ENCODE measurements at places on chromosomes 13 and 19.
A peak's percentile ranks its signal among the peaks of the same experiment; 100 is the strongest.

DNA sequence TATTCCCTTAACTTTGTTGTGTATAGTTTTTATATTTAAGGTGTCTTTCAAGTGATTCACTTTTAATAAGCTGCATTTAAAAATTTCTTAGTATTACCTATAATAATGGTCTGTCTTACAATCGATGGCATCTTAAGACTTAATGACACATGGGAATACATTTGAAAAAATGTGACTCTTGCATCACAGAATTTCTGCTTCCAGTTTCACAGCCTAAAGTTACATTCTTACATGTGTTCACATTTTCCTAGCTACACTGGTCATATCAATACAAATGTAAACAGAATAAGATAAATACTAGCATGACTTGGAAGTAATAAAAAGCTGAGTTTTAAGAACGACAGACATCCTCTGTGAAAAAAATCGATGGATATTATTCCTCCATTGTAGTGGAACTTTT is 1597.1 kb upstream of the MIR17HG start:
- no peak for DNase-seq

DNA sequence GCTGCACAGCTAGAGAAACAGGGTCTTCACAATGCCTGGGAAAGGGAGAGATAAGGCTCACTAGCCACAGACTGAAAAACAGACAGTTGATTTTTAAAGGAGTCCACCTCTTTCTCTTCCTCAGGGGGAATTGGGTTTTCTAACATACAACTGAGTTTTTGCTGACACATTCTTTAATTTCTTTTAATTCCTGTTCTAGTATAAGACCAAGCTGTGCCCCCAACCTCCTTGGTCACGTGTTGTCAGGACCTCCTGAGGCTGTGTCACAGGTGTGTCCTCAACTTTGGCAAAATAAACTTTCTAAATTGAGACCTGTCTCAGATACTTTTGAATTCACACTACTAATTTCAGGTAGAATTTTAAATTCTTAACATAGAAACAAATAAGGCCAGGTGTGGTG is 12.1 kb upstream of the ZNF492 start:
- DNase-seq: no peak

DNA sequence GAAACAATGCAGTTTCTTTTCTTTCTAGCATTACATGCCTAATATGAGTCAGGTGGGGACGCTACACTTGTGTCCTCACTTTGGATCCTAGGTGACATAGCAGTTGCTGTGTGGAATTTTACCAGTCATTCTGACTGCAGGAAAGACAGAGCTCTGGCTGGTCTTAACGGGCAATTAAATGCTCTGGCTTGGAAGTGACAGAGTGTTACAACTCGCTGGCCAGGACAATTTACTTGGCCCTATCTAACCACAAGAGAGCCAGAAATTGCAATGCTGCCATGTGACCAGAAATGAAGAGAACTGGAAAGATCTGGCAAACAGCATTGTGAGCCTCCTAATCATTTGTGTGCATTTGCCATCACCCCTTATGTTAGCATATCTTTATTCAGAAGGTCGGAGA is 351.1 kb downstream of the DCT start:
- no peak for DNase-seq

DNA sequence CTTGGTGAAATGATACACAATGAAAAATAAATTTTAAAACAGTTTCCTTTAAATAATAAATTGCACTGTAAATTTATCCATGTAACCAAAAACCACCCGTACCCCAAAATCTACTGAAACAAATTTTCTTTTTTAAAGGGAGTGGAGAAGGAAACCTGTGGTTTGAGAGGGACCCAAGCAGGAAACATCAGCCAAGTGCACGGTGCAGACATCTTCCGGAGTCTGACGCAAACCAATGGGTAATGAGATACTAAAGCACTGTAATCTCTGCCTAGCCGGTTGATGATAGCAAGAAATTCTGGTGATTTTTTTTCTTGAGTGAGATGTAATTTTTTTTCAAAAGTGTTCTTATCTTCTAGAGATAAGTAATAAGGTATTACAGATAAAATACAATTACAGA is 115.4 kb downstream of the ABCC4 start:
- DNase-seq: no peak

DNA sequence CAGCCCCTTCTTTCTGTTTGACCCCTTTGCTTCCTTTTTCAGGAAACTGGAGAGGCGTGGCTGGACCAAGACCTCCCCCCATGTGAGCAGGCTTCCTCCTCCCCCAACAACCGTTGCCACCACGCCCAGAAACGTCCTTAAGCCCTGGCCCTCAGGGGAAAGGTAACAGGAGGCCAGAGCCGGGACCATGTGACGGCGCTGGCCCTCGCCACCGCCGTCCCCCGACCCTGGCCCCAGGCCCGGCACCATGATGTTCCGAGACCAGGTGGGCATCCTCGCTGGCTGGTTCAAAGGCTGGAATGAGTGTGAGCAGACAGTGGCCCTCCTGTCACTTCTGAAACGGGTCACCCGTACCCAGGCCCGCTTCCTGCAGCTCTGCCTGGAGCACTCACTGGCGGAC is 14.4 kb downstream of the SAMD4B start:
- DNase-seq: no peak

GRCh38 chr19:42247640-42248199 is 5.3 kb upstream of the GSK3A start:
- no peak for DNase-seq

- DNase-seq: no peak
These were observed 1.6 kb upstream of the FCGBP start for GRCh38 chr19:39936020-39936419.

- DNase-seq: no peak
These were observed 331.3 kb downstream of the KLF5 start for GRCh38 chr13:73390100-73390499.

GRCh38 chr13:110453797-110454196 is 107.7 kb downstream of the RAB20 start:
- no peak for DNase-seq

- DNase-seq: no peak
These were observed 3.5 kb downstream of the KLF2 start for GRCh38 chr19:16327911-16328823.

GRCh38 chr13:66663711-66664110 is 566.4 kb downstream of the PCDH9 start:
- DNase-seq: no peak

GRCh38 chr13:104650431-104650830 is 1584.2 kb upstream of the SLC10A2 start:
- no peak for DNase-seq

- no peak for DNase-seq
These were observed 86.7 kb downstream of the IRS2 start for GRCh38 chr13:109699628-109700071.

DNA sequence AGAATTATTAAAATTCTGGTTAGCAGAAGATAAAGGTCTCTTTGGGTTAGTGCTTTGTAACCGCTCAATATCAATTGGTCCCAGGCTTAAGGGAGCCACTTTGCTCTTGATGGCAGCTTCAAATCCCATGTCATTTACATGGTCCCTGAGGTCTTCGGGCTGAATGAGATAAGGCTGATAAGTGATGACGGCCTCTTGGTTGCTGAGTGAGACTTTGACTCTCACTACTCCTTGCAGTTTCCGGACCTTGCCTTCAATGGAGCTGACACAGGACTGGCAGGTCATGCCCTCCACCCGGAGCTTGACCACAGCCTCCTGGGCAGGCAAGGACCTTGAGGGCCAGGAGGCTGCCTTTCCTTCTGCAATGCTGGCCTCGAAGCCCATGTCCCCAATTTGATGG is 36.8 kb downstream of the ATP7B start:
- no peak for DNase-seq

- no peak for DNase-seq
These were observed 18.4 kb upstream of the CACTIN start for GRCh38 chr19:3645067-3645396.

DNA sequence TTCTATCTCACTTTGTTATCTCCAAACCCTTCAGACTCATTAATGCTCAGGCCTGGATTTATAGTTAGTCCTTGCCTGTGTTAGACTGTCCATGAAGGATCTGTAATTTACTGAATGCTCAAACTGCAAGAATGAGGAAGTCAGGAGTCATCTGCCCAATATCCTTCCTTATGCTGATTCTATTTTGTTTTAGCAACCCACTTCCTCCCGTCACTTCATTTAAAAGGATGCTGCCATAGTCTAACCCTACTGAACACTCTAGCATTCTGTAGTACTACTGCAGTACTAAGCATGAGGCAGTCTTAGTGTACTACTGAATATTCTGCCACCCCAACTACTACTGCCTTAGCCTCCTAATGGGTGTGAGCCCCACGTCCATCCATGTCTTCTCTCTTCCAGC is 1.5 kb downstream of the FCAR start:
- DNase-seq: no peak

DNA sequence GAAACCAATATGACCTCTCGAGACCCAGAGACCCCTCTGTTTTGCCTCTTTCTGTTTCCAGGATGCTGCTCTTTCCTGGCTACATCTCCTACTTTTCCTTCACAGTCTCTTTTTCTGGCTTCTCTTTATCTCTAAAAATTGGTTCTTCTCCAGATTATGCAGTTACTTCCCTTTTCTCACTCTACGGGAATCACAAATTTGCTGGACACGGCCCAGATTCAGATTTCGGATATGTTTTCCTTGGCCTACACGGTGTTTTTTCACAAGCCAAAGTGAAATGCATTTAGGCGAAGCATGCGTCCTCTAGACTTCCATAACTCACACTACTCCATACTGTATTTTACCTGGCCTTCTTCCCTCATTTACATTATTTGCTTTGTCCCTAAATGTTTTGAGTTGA is 214.7 kb upstream of the MIR17HG start:
- DNase-seq: no peak

- DNase-seq: no peak
These were observed 55.1 kb downstream of the SLAIN1 start for GRCh38 chr13:77752512-77753069.

- no peak for DNase-seq
These were observed 5.9 kb downstream of the PAF1 start for GRCh38 chr19:39384839-39385568.

- DNase-seq: no peak
These were observed 156.5 kb downstream of the KDM4B start for GRCh38 chr19:5125376-5125775.

GRCh38 chr13:23381866-23382265 is 51.6 kb downstream of the SACS start:
- no peak for DNase-seq

GRCh38 chr19:5154799-5155426 is 185.7 kb downstream of the PTPRS start:
- DNase-seq: no peak

- DNase-seq: no peak
These were observed 58.1 kb downstream of the TRPC4 start for GRCh38 chr13:37811441-37811840.

GRCh38 chr13:85543144-85543543 is 256.1 kb downstream of the SLITRK6 start:
- no peak for DNase-seq

GRCh38 chr13:111227405-111227804 is 93.0 kb upstream of the TEX29 start:
- no peak for DNase-seq

GRCh38 chr19:632579-633067 is 714 bp downstream of the POLRMT start:
- DNase-seq: no peak

DNA sequence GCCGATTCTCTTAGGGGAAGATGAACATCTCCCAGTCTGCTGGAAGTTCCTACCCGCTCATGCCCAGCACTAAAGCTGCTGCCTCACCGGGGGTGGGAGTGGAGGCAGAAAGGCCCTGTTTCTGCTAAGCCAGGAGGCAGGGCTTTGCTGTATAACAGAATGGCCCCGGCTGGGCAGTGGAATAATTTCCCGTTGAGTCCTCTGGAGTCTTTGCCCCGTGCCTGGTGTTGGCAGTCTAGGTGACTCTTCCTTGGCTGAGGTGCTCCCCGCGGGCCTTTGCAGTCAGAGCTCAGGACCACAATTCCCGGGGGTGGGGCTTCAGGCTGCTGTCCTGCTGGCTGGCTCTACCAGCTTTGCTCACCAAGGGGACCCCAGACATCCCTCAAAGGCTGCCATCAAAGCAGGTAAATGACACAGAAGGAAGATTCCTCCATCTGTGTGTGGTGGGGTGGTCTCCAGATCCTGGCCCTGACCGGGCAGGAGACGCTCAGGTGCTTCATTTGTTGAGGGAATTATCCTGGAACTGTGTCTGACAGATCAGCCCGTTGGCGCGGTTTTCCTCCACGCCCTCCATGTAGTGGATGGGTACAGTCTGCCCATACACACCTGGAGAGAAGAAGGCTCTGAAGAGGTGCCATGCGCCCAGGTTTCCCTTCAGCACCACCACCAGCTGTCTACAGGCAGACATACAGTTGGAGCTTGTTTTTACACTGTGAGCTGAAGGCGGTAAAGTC is 209.9 kb downstream of the TEX29 start:
- no peak for DNase-seq

GRCh38 chr13:88707646-88708045 is 1036.5 kb downstream of the SLITRK5 start:
- no peak for DNase-seq

DNA sequence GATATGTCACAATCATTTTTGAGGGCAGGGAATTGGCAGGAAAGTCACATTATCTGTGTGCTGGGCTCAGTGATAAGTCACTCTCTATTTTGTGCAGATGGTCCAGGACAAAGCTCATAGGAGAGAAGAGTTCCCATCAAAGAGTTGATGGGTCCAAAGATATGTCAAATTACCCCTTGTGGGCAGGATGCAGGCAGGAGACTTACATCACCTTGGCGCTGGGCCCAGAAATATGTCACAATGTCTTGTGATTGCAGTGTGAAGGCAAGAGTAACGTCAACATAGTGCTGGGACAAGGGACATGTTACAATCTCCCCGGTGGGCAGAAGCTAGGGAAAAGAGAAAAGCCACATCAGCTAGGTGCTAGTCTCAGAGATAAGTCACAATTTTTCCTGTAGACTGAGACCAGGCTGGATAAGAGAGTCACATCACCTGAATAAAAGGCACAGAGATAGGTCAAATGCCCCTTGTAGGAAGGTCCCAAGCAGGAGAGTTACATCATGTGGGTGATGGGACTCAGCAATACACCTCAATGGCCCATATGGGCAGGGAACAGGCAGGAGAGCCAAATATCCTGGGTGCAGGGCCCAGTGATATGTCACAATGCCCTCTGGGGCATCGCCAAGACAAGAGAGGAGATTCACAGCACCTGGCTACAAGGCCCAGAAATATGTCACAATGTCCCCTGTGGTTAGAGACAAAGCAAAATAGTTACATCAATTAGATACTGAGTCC is 47.9 kb downstream of the ZNF99 start:
- no peak for DNase-seq

- no peak for DNase-seq
These were observed 10.6 kb downstream of the ABHD17A start for GRCh38 chr19:1874554-1875185.

GRCh38 chr13:108176685-108177274 is 38.6 kb downstream of the LIG4 start:
- peak; percentile 27 for DNase-seq

DNA sequence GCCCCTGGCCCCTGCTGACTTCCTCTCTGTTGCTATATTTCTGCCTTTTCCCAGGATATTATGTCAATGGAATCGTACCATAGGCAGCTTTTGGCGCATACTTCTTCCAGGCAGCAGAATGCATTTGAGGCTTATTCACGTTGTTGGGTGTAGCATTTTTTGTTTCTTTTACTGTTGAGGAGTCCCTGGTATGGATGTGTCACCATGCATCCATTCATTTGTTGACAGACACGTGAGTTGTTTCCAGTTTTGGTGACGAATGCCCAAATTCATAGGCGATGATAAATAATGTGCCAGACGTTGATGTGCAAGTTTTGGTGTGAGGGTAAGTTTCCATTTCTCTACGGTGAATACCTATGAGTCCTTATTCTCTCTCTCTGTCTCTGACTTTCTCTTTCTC is 5.0 kb downstream of the NFILZ start:
- no peak for DNase-seq
